Activated T-cell treated with anti-CD3 and anti-CD28 coated beads, Interleukin-2, amount 50 U/mL, for 4 hours (primary cell): ENCODE measurements at places on chromosomes 4 and X. TPM values are rescaled to one million over a fixed set of nuclear protein-coding genes. Genes with fewer than 3 reads are reported as not detected.

Gene ERVMER34-1
- 0.21 TPM for total RNA-seq

Gene LAMP2
- total RNA-seq: 37.2 TPM

Gene SLC6A8
- 1.9 TPM for total RNA-seq

Gene GRPR
- total RNA-seq: 0.16 TPM

Gene TKTL2
- total RNA-seq: not detected

Gene TMEM33
- total RNA-seq: 103 TPM

Gene PDZD11
- 19.1 TPM for total RNA-seq

Gene DIPK2B
- 0.08 TPM for total RNA-seq

Gene DUX4
- total RNA-seq: not detected

Gene FAM9B
- total RNA-seq: not detected

Gene UGT2B10
- not detected for total RNA-seq

Gene NXF2B
- not detected for total RNA-seq

Gene CSN1S1
- not detected for total RNA-seq

Gene AMOT
- 1.0 TPM for total RNA-seq

Gene SMIM10L2A
- 0.66 TPM for total RNA-seq

Gene CTSO
- 2.0 TPM for total RNA-seq

Gene TBX22
- total RNA-seq: not detected

Gene BMPR1B
- total RNA-seq: not detected

Gene COX18
- total RNA-seq: 22.1 TPM

Gene SETD7
- 11.1 TPM for total RNA-seq

Gene CCDC120
- 4.2 TPM for total RNA-seq

Gene STATH
- total RNA-seq: not detected

Gene ODAPH
- not detected for total RNA-seq

Gene CHRDL1
- total RNA-seq: not detected

Gene TMPRSS11D
- total RNA-seq: not detected

Gene POU3F4
- not detected for total RNA-seq

Gene CENPVL3
- 0.47 TPM for total RNA-seq

Gene SFRP2
- total RNA-seq: 0.68 TPM
